Motor neuron (in vitro differentiated cells): ENCODE measurements at places on chromosomes 11 and 22. TPM values are rescaled to one million over a fixed set of nuclear protein-coding genes. Genes with fewer than 3 reads are reported as not detected.

OR56A5 gene
- 0.84 TPM in 1 of 2 replicates, not detected in the other for total RNA-seq

GVQW3 gene
- 20.2 and 22.5 TPM in 2 replicates for total RNA-seq

GRCh38 chr11:60764879-60765278 is 8.2 kb downstream of the MS4A15 start:
- no peak for ATAC-seq

- no peak for ATAC-seq
Measured at GRCh38 chr22:47063606-47064005, 301.2 kb downstream of the TBC1D22A start.

DNA sequence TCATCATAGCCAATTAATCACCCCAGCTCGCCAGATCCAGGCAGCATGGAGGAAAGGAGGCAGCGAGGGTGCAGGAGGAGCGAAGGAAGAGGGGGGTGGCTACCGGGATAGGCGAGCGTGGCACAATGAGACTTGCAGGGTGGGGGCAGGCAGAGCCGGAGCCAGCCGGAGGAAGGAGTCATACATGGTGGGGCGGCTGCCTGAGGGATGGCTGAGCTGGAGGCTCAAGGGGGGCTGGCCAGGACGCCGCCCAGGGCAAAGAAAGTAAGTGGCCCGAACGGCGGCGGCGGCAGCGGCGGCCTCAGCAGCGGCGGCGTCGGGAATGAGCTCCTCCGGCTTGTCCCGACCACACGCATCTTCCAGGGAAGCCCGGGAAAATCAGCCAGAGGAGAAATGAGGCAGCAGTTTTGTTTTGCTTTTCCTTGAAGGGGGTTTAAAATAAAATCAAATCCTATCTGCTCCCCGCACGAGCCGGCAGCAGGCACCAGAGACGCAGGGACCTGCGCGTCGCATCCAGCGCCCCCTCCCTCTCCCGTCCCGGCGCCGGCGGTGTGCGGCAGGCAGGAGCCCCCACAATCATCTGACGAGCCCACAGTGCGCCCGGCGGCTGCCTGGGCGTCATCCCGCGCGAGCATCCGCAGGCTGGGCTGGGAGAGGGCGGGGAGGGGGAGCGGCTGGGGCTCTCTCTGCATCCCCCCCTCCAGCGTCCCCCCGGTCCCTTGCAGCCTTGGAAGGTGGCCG is 263.6 kb downstream of the CTTN start:
- peak; percentile 75 for ATAC-seq

- peak; percentile 59 for ATAC-seq
Measured at GRCh38 chr11:12842933-12843636, 166.0 kb upstream of the RASSF10 start.

DNA sequence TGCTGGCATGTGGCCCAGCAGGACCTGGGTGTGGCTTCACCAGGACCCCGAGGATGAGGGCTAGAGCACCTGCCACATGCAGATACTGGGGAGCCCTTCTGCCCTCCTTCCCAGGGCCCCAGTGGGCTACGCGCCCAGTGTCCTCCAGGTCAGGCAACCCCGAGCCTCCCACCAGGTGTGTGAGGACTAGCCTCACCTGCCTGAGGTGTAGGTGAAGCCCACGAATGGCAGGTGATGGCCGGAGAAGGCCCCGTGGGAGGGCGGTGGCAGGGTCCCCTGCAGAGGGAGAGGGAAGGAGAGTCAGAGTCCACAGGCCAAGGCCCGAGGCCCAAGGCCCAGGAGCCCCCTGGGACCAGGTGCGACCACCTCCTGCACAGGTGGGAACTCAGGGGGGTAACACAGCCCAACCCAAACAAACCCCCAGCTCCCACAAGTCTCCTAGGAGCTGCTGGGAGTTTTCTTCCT is 6.5 kb downstream of the CDC42BPG start:
- ATAC-seq: no peak

GRCh38 chr11:2768471-2769408 is 68.9 kb upstream of the KCNQ1OT1 start:
- ATAC-seq: peak; percentile 97
